ENCODE measurements at places on chromosomes 4 and X.

- DNase-seq = no peak
These were observed 15.9 kb downstream of the TMEM192 start for GRCh38 chr4:165096776-165097175.

DNA sequence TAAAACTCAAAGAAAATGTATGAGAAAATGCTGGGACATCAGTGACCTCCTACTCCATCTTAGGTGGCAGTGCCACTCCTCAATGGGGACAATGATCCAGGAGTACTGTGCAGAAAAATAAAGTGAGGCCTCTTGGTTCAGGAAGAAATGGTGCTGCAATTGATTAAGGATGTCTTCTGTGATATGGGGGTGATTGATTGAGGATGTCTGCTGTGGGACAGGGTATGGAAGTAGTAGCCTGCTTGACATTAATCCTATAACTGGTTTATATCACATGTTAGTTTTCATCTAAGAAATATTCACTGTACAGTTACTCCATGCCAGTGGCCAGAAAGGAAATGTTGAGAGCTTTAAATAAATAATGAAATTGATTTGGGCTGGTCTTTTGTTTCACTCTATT lies 20.5 kb downstream of the OTOP1 start:
- DNase-seq = no peak

GRCh38 chr4:181588733-181589302 lies 654.4 kb upstream of the TENM3 start:
- no peak for DNase-seq

- DNase-seq = no peak
These were observed 1601.9 kb upstream of the ADGRL3 start for GRCh38 chr4:59598330-59598618.

DNA sequence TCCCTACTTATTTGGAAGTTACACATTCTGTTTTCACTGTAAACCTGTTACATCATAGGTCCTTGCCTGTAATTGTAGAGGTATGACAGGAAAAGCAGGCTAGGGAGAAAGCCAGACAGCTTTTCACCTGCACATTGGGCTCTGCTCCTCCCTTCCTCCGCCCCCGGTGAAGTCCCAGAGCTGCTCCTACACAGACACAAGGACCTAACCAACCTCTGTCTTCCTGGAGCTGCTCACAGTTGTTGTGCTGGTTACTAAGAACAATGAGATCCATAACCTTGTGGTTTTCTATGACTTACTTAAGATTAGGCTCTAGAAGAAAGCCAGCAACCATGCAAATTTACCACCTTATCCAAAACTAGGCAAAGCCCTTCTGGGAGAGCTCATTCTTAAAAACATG lies 40.0 kb downstream of the MOSPD2 start:
- DNase-seq = no peak

- no peak for DNase-seq
These were observed 13.2 kb downstream of the ZDHHC9 start for GRCh38 chrX:129830494-129830893.

DNA sequence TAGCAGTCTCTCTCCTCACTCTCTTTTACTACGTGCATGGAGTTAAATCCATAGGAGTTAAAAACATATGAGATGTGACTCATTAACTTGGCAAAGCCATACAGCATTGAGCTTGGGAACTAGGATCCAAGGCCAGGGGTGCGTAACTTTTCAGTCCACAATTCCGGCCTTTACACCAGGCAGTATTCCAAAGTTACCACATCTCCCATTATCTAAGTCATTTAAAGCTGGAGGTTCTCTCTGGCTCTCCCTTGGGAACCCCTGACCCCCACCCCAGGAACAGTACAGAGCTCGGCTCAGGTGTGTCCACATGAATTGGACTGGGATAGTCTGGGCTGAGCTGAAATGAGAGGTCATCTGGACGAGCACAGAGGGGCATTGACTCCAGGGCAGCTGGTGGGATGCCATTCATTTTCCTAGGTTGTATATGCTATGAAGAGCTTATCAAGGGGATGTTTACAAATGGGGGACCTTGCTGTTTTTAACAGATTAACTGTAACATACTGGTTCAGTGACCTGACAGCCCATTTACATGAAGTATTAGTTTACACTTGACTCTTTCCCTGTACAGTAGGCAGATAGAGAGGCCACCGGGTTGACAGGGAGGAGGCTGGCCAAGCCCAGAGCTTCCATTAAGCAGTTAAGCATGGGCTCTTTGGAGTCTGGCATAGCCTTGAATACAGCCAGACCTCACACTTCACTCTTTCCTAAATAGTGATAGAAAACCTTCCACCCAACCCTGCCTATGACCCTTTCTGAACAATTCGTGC lies 128.8 kb downstream of the RAB28 start:
- no peak for DNase-seq

DNA sequence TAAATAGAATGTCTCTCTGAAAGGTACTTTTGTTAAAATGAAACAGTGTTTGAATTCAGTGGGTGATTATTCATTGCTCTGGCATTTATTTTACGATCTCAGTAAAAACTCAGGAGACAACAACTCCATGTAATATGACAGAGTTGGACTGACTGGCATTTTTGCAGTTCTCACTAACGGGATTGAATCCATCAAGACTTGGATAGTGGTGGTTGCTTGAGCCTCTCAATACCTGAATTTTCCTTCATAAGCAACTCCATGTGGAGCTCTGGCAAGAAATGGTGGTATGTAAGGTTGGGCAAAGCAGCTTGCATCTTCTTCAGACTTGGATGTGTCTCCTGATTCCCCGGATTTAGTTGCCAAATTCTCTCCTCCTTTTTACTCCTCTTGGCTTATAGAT lies 72.7 kb downstream of the FRMPD4 start:
- DNase-seq = no peak

GRCh38 chrX:19964017-19964710 lies 26.7 kb downstream of the BCLAF3 start:
- no peak for DNase-seq

GRCh38 chr4:150082241-150082640 lies 4.0 kb downstream of the DCLK2 start:
- DNase-seq = no peak

- DNase-seq = peak; percentile 19
These were observed 12.4 kb downstream of the YIPF6 start for GRCh38 chrX:68511255-68511654.

DNA sequence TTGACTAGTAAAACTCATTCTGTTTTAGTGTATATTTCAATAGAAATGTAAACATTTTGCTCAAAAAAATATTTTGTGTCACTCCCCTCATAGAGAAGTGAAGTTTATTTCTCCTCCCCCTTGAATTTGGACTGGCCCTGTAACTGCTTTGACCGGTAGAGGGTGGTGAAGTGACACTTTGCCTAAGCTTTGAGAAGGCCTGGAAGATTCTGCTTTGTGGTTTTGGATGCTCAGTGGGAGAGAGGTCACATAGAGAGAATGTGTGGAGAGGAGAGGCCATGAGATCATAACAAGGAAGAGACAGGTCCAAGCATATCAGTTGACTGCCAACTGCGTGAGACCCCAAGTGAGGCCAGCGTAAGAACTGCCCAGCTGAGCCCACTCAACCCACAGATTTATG lies 19.1 kb upstream of the ARX start:
- DNase-seq = no peak

DNA sequence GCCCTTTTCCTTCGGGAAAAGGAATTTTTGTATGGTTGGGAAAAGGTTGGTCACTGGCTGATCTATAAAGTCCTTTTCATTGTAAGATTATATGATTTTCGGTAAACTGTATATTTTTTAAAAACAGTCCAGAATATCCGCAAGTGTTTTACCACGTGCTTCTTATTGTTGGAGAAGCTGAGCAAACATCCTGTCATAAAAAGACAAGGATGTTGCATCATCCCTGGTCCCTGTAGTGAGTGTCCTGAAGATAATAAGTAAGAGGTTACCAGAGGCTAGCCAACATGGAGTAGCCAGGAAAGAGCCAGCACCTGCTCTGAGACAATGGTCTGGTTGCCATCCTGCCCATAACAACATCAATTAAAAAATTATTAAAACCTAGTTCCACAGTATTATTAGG lies 5.1 kb downstream of the CXCL9 start:
- DNase-seq = no peak

DNA sequence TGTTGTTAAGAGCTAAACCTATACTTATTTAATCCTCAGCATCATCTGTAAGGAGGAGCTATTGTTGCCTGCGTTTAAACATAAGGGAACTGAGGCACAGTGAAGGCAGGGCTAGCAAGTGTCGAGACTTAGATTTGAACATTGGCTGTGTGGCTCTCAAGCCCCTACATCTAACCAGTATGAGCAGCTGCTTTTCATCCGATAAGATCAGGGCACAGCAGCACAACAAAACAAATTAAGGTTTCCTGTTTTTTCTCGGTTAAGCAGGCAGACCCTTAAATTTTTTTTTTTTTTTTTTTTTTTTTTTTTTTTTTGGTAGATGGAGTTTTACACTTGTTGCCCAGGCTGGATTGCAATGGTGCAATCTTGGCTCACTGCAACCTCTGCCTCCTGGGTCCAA lies 35.6 kb downstream of the RAB40A start:
- no peak for DNase-seq

DNA sequence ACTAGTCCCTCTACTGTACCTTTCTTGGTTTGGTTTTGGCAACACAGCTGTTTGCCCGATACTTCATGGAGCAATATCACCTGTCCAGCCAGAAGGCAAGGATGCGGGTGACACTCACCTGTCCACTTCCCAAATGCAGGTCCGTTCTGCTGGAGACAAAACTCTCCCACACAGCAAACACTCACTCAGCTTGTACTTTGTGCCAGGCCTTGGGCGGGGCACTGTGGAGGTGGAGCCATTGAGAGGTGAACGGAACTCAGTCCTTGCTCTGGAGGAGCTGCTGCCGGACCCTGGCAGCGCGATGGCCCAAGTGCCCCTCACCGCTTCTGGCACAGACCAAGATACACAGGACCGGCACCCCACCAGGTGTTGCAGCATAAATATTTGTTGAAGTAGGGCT lies 15.3 kb upstream of the HMGB3 start:
- no peak for DNase-seq

DNA sequence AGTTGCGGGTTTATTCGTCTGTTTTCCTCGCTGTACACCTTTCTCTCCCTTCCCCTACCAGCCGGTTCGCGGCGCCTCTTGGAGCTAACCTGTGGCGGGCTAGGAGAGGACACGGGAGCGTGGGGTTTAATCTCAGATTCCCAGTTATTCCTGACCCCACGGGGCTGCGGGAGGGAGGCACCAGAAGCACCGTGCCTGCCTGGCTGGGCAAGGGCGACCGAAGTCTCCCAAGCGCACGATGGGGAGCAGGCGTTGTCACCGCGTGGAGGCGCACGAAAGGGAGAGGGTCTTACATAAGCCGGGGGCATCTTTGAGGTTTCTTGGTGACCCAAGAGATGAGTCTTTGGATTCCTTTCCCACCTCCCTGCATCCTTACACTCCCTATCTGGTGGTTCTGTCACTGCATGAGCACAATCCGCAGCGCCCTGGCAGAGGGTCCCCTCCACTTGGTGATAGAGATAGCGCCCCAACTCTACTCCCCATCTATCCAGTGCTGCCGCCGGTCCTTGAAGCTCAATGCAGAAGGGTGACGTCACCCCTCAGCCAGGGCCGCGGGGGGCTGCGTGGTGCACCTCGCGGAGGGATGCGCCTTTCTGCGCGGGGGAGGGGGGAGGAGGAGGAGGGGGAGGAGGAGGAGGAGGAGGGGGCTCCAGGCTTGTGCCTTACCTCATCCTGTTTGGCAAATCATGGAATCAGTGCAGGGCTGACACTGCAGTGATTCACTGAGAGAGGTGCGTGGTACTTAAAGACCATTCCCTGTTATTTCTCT lies 793 bp downstream of the TSPAN7 start:
- DNase-seq = peak; percentile 69

- no peak for DNase-seq
These were observed 664.5 kb downstream of the RAPGEF2 start for GRCh38 chr4:159767406-159767805.

- DNase-seq = no peak
These were observed 13.6 kb upstream of the ABLIM2 start for GRCh38 chr4:8171984-8172924.

GRCh38 chrX:100449696-100450608 lies 39.9 kb upstream of the PCDH19 start:
- DNase-seq = no peak

- no peak for DNase-seq
These were observed 3.1 kb downstream of the IL1RAPL1 start for GRCh38 chrX:28590396-28590795.

DNA sequence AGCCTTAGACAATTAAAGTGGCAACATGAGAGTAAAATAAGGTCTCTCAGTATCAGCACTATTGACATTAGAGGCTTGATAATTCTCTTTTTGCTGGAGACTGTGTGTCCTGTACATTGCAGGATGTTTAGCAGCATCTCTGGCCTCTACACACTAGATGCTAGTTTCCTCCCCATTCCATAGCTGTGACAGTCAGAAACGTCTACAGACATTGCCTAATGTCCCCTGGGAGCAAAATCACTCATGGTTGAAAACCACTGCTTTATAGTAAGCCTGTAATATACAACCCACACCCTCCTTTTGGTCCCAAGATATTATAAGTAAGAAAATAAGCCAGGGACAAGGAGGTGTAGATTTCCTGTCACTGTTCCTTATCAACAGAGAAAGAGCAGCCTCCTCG lies 166.0 kb downstream of the FRMPD4 start:
- no peak for DNase-seq

GRCh38 chr4:94913316-94913715 lies 155.6 kb downstream of the BMPR1B start:
- no peak for DNase-seq

DNA sequence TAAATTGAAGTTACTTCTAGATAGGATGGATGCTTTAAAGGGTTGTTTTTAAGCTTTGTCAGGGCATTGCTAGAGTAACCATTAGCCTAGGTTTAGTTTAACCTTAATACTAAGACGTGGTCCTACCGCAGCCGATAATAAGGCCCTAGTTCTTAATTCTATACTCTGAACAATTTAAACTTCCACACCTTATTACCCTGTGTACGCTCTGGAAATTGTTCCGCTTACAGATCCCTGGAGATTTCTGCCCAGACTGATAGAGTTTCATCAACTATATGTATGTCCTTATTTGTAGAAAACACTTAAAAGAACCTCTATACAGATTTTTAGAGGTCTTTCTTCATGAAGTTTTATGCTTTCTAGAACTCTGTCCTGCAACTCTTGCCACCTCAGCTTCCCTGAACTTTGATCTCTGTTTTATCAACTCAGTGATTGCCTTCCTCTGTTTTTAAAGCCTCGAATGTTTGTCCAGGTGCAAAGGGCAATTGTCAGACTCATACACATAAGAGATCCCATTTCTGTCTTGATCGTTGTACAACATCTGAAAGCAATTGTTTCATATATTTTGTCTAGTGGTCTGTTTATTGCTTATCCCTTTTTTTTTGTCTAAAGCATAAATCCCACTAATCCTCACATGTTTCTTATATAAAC lies 71.1 kb upstream of the VCX start:
- DNase-seq = no peak

DNA sequence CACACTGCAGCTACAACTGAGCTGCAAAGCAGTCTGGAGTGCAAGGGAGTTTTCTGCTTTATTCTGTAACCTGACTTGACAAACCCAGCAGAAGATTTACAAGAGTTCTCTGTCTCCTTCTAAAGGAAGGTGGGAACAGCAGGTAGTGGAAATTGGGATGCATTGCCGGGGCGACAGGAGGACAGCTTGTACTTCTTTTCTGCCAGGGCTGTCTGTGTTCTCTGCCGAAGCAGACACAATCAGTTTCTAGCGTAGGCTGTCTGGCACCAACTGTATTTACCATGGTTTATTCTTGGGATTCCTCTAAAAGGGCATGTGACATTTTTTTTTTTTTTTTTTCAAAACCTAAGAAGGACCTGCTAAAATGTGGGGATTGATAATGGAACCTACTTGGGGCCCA lies 190.8 kb upstream of the GK2 start:
- DNase-seq = no peak

GRCh38 chr4:118327554-118328241 lies 25.1 kb downstream of the PRSS12 start:
- no peak for DNase-seq

GRCh38 chrX:139692506-139692849 lies 15.5 kb downstream of the MCF2 start:
- DNase-seq = no peak
